ENCODE measurements at places on chromosomes 3 and 15.

GRCh38 chr15:57286446-57287122 lies 89.7 kb upstream of the CGNL1 start:
- no peak for DNase-seq

GRCh38 chr3:12584083-12584482 lies 27.2 kb downstream of the MKRN2 start:
- no peak for DNase-seq

GRCh38 chr3:30843877-30844276 lies 50.6 kb downstream of the GADL1 start:
- DNase-seq, result no peak

DNA sequence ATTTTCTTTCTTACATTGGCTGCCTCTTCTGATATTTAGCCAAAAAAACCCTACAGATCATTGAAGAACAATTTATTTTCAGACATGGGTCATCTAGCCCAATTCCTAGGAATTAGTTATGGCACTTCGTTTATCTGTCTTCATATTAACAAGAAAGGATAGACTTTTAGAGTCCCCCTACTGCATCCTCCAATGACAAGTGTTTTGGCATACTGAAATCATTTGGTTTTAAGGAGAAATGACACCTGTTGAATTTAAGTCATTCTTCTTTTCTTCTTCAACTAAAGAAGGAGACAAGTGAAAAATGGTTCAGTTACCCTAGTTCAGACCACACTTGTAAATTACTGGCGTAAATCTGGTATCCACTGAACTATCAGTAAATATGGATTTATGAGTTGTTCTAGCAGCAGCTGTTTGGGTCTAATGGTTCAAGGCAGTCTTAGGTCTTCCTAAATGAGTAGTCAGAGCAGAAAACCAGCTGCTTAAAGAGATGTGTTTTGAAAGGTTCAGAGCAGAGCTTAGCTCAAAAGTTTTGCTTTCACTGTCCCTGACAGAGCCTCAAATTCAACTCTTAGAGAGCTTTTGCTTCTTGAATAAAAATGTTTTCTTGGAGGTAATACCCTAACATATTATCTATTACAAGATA lies 5.6 kb downstream of the VGLL3 start:
- DNase-seq, result no peak

DNA sequence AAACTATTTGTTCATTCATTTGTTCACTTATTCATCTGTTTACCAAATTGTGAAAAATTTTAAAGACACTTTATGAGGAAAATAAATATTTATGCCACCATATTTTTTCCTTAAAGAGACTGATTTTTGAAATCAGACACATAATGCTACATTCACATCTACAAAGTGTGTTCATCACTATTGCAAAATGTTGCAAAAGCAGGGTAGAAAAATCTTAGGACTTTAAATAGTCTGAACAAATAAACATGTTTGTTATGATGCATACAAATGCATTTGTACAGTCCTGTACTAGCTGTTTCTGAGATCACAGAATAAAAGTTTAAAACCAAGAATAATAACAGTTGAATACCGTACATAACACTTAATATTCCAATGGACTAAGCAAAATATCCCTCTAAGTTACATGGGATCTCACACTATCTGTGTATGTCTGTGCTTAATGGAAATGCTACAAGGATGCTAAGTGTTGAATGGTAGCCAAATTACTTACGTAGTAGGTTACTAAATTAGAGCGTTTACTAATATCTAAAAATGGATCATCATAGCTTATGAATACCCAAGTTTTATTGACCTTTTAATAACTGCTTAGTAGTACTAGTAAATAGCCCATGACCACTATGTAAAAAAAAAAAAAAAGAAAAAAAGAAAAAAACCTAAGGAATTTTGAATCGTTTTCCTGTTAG lies 25.1 kb downstream of the ATP11B start:
- DNase-seq, result no peak

GRCh38 chr3:114760679-114761078 lies 386.4 kb downstream of the ZBTB20 start:
- DNase-seq, result no peak

- DNase-seq, result no peak
These were observed 70.5 kb downstream of the PYDC2 start for GRCh38 chr3:191531434-191531972.

- DNase-seq, result no peak
These were observed 52.5 kb upstream of the ZCWPW2 start for GRCh38 chr3:28295898-28296490.

GRCh38 chr3:89402051-89402450 lies 294.6 kb downstream of the EPHA3 start:
- no peak for DNase-seq

DNA sequence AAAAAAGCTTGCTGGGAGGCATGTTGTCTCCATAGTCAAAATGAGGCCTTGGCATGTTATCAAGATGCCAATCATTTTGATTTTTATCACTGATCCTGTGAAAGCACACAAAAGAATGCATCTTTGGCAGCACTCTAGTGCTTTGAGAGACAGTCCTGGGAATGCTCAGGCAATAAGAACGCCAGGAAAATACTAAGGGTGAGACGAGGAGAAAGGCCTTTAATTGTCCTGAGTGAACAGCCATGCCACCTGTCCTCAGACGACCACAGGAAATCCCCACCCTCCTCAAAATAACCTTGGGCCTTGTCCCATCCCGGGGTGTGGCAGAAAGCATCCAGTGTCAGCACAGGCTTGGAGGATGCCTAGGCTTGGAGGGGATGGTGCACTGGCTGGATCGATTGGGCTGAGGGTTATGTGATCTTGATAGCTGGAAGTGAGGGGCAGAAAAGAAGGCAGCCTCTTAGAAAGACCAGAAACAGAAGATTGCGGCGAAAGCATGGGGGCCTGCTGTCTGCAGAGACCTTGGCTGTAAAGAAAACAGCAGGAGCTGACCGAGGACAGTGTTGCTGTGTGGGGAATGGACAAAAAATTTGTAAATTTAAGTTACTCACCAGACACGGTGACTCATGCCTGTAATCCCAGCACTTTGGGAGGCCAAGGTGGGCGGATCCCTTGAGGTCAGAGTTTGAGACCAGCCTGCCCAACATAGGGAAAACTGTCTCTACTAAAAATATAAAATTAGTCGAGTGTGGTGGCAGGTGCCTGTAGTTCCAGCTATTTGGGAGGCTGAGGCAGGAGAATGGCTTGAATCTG lies 7.3 kb downstream of the TMEM158 start:
- DNase-seq, result no peak

DNA sequence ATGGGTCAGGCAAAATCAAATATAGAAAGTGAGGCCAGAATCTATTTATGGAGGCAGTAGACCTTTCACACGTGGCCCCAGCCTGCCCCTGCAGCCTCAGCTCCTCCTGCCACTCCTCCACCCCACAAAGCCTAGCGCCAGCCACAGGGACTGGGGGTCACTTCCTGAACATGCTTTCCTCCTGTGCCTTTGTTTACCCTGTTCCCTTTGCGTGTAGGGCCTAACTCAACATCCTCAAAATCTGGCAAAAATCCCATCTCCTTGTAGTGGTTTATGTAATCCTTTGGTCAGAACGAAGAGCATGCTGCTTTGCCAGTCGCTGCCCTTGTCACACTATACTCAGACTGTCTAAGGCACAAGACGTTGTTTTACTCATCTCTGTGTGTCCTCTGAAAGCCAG lies 39.6 kb downstream of the KBTBD12 start:
- peak; percentile 9 for DNase-seq

DNA sequence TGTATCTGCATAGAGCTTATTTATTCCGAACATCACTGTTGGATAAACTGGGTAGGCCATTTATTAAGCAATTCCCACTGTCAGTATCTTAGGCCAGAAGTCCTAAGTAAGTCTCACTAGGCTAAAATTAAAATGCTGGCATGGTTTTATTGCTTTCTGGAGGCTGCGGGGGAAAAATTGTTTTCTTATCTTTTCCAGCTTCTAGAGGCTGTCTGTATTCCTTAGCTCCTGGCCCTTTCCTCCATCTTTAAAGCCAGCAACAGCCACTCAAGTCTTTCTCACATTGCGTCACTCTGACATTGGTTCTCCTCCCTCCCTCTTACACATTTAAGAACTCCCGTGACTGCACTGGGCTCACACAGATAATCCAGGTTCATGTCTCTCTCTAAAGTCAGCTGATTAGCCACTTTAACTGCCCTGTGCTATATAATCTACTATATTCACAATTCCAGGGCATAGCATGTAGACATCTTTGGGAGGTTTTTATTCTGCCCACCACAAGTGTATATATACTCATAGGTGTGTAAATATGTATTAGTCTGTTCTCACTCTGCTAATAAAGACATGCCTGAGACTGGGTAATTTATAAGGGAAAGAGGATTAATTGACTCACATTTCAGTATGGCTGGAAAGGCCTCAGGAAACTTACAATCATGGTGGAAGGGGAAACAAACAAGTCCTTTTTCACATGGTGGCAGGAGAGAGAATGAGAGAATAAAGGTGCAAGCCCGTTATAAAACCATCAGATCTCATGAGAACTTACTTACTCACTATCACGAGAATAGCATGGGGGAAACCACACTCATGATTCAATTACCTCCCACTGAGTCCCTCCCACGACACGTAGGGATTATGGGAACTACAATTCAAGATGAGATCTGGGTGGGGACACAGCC lies 113.5 kb upstream of the SLC7A14 start:
- no peak for DNase-seq

- DNase-seq, result no peak
These were observed 697.7 kb downstream of the TUSC7 start for GRCh38 chr3:117407317-117407716.

DNA sequence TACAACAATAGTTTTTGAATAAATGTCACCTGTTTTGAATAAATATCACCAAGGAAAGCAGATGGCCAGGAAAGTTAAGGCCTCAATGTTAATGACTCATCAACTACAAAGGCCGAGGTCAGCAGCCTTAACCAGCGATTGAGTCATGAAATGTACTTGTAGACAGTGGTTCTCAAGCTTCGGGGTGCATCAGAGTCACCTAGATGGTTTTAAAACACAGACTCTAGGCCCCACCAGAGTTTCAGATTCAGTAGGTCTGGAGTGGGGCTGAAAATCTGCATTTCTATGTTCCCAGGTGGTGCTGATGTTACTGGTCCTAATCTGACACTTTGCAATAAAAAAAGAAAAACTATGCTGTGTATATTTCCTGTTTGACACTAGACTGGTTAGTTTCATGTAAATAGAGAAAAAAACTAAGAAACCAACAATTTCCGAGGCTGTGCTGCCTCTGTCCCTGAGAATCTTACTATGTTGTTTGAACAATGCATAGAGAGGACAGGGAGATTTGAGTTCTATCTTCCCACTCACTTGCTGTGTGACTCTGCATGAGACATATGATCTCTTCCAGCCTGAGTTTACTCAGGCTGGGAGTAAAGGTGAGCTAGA lies 9.8 kb downstream of the RAB27A start:
- DNase-seq, result no peak

DNA sequence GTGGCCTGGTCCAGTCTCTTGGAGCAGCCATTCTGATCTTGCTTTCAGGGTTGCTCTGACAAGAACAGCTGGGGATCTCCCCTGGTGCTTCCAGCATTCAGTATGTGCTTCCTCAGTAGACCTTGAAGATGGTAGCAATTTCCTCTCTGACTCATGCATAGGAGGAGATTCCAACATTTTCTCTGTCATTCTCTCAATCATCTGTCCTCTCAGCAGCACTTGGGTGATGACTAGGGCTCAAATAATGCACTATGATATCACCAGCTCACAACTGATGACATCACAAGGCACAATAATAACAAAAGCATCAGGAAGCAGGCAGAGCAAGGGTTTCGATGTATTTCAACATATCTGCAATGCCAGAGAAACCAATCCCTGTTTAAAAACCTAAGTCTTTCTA lies 52.7 kb downstream of the NFKBIZ start:
- DNase-seq, result no peak

DNA sequence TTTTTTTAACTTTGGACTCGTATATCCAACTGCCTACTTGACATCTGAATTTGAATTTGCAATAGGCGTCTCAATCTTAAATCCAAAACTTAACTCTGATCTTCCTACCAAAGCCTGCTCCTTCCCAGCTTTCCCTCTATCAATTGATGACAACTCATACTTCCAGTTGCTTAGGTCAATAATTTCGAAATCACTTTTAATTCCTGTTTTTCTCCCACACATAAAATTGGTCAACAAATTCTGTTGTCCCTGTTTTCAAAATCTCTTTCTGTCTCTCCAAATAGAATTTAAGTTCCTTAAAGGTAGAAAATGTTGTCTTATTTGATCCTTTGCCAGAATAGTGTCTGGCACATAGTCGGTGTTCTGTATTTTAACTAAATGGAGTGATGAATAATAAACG lies 332.4 kb downstream of the SATB1 start:
- DNase-seq, result no peak

GRCh38 chr15:47885920-47886319 lies 168.6 kb downstream of the SEMA6D start:
- no peak for DNase-seq

GRCh38 chr3:54819946-54820345 lies 107.9 kb downstream of the LRTM1 start:
- no peak for DNase-seq

- DNase-seq, result no peak
These were observed 365.2 kb upstream of the AGTR1 start for GRCh38 chr3:148332509-148332908.

DNA sequence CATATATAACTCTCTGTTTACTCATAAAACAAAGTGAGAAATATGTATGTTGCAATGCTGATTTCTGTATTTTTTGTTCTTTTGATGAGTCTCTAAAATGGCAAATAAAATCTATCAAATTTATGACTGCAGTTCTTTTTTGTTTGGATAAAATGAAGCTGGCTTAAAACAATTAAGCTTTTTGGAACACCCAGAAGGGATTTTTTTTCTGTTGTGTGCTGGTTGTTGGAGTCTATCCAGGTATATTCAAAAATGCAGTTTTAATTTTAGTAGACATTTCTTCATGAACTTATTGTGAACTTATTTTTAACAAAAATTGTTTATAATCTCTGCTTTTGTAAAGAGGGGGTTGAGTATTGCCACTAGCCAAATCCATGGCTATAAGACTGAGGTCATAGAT lies 405.5 kb downstream of the RAP2B start:
- no peak for DNase-seq

GRCh38 chr3:184154885-184155643 lies at the start of gene DVL3:
Gene DVL3, plus strand, starts transcription at chr3:184155377. Its CDS starts 259 bp downstream, at chr3:184155636.
- peak; percentile 41 for DNase-seq

DNA sequence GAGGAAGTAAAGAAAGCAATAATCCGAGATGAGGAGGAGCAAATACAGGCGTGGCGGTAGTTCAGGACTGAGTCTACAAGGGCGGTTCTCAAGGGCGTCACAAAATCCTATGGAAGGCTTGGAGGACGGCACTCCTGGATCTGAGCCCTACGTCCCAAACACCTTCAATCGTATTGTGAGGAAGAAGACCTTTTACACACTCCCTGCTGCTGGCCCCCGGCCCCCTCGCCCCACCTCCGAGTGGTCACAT lies 747 bp downstream of the PLD1 start:
- DNase-seq, result no peak

- DNase-seq, result no peak
These were observed 74.7 kb downstream of the ZBBX start for GRCh38 chr3:167305340-167305890.

GRCh38 chr15:90106522-90107117 lies 4.4 kb upstream of the IDH2 start:
- DNase-seq, result no peak

GRCh38 chr15:77517579-77517978 lies 96.9 kb downstream of the HMG20A start:
- no peak for DNase-seq

GRCh38 chr3:7964899-7965298 lies 536.7 kb upstream of the LMCD1 start:
- no peak for DNase-seq

Measured in NCI-H1092 (cell line).